ENCODE measurements at places on chromosomes 5 and 9.

- no peak for DNase-seq
Measured at GRCh38 chr9:106800701-106801270, 62.2 kb upstream of the ZNF462 start.

DNA sequence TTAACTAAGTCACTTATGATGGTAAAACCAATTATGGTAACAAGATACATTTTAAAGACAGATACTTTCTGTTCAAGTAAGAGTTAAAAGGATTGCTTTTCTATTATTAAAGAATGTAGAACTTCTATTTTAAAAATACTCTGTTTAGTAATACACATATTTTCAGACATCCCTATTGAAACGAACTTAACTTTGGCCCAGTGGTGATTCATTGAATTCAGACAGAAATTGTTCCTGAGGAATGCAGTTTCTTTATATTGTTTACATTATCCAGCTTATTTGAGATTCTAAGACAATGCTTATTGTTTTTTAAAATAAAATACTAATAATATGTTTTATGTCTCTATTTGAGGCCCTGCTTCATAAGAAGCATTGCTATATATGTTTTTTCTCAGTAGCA is 816.4 kb downstream of the SEMA5A start:
- no peak for DNase-seq

GRCh38 chr5:63011158-63011557 is 432.5 kb downstream of the LRRC70 start:
- DNase-seq: no peak

GRCh38 chr5:133062276-133062675 is 10.5 kb downstream of the HSPA4 start:
- DNase-seq: no peak

GRCh38 chr9:8718121-8718725 is 918.6 kb upstream of the DMAC1 start:
- DNase-seq: no peak
